ENCODE measurements at places on chromosomes 6 and 20.

- DNase-seq, result no peak
Observed at GRCh38 chr6:25411316-25411950, 132.3 kb downstream of the CARMIL1 start.

GRCh38 chr6:37218061-37218460, 39.5 kb upstream of the TBC1D22B start:
- no peak for DNase-seq

DNA sequence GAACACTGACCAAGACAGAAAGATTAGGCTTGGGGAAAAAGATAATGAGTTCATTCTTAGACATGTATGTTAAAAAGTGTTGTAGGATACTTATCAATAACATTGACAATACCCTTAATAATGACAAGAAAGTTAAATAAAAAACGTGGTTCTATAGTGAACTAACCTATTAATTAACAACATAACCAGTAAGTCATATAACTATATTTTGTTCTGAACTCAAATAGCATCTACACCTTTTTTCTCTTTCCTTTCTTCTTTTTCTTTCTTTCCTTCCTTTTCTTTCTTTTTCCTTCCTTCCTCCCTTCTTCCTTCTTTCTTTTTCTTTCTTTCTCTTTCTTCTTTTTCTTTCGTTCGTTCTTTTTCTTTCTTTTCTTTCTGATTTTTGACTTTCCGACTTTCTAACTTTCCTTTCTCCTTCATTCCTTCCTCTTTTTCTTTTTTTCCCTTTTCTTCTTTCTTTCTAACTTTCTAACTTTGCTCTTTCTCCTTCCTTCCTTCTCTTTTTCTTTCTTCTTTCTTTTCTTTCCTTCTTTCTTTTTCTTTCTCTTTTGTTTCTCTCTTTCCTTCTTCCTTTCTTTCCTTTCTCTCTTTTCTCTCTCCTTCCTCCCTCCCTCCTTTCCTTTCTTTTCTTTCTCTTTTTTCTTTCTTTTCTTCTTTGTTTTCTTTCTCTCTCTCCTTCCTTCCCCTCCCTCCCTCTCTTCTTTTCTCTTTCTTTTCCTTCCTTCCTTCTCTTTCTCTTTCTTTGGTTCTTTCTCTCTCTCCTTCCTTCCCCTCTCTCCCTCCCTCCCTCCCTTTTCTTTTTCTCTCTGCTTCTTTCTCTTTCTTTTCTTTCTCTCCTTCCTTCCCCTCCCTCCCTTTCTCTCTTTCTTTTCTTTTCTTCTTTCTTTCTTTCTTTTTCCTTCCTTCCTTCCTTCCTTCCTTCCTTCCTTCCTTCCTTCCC, 24.6 kb downstream of the PRSS35 start:
- no peak for DNase-seq

DNA sequence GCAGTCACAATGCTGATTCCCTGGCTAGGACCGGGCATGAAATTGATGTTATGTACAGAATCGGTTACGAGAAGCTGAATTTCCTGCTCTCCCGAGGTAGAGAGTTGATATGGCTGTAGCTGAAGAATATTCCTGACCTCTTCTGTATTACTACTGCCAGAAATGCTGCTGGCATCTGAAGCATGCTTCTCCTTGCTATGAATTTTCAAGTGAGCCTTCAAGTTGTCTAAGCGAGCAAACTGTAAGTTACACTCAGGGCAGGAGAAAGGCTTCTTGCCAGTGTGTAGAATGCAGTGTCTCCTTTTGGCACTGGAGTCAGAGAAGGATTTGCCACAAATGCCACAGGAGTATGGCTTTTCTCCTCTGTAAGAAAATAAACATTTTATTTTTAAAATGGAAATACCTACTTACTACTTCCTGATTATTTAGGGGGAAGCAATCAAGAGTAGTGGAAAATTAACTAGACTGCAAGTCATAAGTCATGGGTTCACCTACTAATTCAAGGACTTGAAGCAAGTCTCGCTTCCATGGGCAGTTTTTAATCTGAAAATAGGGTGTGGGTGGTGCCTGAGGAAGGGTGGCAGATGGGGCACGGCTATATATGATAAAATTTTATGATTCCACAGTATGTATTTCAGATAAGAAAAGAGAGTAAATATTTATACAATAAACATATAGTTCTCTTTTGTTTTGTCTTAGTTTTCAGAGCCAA, 10.8 kb upstream of the MICAL1 start:
- no peak for DNase-seq

GRCh38 chr6:26358511-26358981, 6.5 kb upstream of the BTN3A2 start:
- DNase-seq, result no peak

DNA sequence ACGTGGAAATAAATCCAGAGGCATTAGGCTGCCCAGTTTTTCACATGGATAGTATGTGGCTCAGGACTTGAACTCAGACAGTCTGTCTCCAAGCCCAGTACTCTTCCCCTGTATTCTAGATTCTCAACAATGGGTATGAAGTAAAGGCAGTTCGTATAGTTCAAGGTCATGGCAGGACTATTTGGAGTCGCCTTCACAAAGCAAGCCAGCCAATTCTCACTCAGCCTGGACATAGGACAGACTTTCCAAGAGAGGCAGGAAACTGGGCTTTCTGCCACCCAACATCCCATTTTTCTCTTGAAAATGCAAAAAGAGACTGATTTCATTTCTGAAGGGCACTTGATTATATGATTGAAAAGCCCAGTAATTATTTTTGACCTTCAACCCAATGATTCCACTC, 111.0 kb downstream of the EDN1 start:
- DNase-seq, result no peak

DNA sequence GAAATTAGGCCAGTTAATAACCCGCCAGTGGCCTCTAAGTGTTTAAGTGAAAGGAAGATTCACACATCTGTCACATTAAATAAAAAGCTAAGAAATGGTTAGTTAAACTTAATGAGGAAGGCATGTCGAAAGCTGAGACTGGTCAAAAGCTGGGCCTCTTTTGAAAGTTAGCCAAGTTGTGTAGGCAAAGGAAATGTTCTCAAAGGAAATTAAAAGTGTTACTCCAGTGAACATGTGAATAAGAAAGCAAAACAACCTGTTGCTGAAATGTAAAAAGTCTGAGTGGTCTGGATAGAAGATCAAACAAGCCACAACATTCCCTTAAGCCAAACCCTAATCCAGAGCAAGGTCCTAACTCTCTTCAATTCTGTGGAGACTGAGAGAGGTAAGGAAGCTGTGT, 10.9 kb upstream of the MTRF1L start:
- DNase-seq, result no peak

DNA sequence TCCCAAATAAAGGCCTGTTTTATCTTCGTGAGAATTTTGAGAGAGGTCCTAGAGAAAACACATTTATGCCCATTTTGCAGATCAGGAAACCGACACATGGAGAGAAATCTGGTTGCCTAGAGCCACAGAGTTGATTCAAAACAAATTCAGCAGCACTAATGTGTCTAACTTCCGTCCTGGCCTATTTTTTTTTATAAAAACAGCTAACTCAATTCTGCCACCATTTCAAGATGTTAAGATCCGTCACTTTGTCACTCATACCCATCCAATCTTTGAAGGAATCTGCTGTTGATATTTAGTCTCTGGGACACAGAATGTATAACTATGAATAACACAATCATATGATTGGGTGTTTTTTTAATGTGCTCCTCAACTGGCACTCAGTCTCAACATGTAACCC, 611.1 kb upstream of the ARID1B start:
- DNase-seq, result no peak

DNA sequence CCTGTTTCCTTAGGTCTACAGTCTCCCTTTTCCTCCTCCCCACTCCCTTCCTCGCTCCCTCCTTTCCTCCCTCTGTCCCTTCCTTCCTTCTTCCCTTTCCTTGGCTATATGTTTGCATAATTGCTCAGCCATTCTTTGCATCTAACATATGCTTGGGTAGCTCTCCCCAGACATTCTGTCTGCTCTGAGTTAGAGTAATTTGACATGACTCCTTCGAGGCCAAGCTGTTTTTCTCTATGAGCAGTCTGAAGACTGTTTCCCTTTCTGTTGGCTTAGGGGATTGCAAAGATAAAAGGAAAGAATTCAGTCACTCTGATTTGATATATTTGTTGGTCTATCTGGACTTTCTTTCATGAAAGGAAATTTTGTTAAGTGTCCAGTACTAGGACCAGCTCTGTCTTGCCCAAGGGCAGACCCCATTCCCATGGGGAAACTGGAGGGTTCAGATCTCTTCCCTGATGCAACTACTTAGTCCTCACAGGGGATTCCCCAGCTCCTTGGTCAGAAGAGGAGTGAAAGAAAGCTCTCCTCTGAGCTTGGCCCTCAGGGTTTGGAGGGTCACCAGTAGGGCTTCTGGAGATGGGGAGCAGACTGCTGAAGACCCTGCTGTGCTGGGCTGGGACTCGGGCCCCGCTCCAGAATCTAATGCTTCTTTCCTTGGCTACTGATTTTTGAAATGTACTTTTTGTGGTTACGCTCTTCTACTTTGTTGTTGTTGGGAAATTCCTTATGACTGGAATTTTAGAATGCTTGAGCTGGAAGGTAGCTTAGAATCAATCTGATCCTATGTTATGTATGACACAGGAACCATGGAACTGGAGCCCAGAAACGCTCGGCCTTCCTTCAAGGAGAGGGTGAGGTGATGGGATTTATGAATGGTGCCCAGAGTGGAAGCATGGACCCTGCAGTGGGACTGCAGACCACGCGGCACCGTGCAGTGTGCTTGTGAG, 63.7 kb upstream of the SLC22A23 start:
- no peak for DNase-seq

DNA sequence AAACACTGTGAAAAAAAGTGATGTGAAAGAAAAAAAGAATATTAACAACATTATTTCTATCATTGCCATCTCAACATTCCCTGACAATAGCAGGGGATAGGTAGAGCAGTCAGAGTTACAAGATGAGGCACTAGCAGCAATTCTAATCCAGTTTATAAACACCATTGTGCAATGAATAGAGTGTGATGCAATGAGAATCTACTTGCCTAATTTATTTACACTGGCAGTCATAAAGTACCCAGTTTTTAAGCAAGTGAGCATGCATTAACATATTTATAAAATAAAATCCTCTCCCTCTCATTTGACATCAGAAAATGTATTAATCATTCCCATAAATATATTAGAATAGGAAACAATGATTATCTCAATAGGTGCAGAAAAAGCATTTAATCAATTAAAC, 2.5 kb upstream of the MANEA start:
- DNase-seq, result peak; percentile 77

- DNase-seq, result no peak
Observed at GRCh38 chr20:1907586-1907985, 12.4 kb downstream of the SIRPA start.

DNA sequence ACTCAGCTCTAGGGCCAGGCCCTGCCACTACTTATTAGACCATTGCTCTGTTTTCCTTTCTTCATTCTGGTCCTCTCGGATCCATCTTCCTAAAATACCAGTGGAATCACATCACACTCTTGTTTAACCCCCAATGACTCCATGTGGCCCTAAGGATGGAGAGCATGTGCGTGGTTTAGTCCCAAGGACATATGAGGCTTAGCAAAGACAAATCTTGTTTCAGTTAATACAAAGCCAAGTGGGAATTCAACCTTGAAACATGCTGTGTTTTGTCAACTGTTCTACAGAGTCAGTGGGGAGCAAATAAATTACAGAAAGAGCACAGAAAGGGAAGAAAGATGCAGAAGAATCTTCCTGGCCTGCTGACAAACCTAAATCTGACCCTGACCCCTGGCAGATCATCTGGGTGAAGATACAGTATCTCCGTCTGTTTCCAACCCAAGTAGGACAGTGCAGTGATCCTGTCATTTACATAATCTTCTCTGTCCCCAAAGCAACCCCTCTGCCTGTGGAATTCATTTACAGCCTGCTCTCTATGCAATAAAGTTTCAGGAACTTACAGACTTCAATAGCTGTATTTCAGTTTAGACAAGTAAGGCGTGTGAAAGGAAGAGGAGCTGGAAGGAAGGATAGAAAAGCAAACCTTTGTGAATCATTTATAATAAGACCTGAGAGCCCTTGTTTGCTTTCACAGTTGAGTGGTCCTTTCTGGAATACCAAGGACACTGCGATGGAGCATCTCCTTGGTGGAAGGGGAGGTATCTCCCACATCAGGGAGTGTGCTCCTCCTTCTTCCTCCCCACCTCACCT, 144.0 kb downstream of the THBS2 start:
- DNase-seq, result no peak

GRCh38 chr6:74167976-74168375, 472.0 kb downstream of the CD109 start:
- no peak for DNase-seq

GRCh38 chr20:22802296-22802695, 217.9 kb upstream of the FOXA2 start:
- no peak for DNase-seq

- DNase-seq, result no peak
Observed at GRCh38 chr20:38779247-38780097, 26.0 kb upstream of the PPP1R16B start.

DNA sequence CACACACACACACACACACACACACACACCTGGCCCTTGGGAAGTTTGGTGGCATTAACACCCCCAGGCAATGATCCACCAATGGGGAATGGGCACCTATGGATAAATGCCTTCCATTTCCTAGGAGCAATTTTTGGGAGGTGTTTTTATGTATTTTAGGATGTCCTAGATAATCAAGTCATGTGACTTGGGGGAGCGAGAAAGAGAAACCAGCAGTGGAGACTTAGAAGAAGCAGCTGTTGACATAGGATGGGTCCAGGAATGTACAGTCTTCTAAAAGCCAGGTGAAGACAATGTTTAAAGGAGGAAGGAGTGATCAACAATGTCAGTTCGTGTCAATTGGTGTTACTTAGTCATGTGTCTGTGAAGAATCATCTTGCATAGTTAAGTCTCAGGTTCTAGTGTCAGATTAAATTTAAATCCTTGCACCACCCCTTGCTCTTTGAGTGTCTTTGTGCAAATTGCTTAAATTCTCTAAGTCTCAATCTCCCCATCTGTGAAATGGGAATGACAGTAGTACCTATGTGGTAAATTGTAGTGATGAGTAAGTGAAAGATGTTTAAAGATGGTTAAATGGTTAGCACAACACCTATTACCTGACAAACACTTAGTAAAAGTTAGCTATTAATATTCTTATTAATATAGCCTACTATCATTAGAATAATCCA, 4.4 kb upstream of the SLC35B3 start:
- no peak for DNase-seq

GRCh38 chr6:113859349-113860180, 2.4 kb downstream of the MARCKS start:
- DNase-seq, result no peak

DNA sequence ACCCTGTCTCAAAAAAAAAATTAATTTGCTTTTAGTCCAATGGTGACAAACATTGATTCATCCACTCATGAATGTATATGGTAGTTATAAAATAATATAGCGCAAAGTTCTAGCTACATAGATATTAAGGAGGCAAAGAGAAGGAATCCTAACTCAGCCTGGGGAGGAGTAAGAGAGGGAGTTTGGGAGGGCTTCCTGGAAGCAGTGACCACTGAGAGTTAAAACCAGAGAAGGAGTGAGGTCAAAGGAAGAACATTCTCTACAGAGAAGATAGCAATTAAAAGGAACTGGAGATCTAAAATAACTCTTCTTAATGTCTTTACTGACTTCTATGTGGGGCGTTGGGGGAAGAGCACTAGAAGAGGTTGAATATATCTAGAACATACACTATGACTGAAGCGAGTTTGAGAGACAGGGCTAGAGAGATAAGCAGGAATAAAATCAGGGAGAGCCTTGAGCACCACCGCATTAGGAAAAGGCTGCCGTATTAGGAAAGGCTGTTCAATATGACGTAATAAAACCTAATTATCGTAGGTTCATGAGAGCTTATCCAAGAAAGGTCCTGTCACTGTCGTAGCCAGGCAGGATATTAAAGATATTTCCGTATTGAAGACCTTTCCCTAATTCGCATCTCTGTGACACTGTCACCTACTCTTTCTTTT, 81.8 kb upstream of the CNKSR3 start:
- no peak for DNase-seq
